Heart right ventricle (tissue), 16 donors: ENCODE measurements at places on chromosomes 2 and 18. TPM values are rescaled to one million over a fixed set of nuclear protein-coding genes. Genes with fewer than 3 reads are reported as not detected.

The BIRC6 gene
- total RNA-seq: 39.1 TPM

The SLC30A3 gene
- total RNA-seq: 7.8 TPM

The FKBP7 gene
- total RNA-seq: 6.1 TPM

The SRD5A2 gene
- total RNA-seq: not detected

The EPHA4 gene
- total RNA-seq: 8.2 TPM

The COL4A4 gene
- 2.4 TPM for total RNA-seq

The APLF gene
- 5.9 TPM for total RNA-seq

The CYP27C1 gene
- total RNA-seq: not detected

The NDC80 gene
- 0.18 TPM for total RNA-seq

The GALR1 gene
- not detected for total RNA-seq

The PTGR3 gene
- total RNA-seq: 59.6 TPM

The TCF23 gene
- total RNA-seq: not detected

The RGPD8 gene
- 9.1 TPM for total RNA-seq

The MROH2A gene
- not detected for total RNA-seq

The MAP4K4 gene
- total RNA-seq: 89.3 TPM

The KIAA2012 gene
- total RNA-seq: not detected

- no peak for DNase-seq
Observed at GRCh38 chr2:121483846-121484245, 46.8 kb upstream of the RNU4ATAC start.

DNA sequence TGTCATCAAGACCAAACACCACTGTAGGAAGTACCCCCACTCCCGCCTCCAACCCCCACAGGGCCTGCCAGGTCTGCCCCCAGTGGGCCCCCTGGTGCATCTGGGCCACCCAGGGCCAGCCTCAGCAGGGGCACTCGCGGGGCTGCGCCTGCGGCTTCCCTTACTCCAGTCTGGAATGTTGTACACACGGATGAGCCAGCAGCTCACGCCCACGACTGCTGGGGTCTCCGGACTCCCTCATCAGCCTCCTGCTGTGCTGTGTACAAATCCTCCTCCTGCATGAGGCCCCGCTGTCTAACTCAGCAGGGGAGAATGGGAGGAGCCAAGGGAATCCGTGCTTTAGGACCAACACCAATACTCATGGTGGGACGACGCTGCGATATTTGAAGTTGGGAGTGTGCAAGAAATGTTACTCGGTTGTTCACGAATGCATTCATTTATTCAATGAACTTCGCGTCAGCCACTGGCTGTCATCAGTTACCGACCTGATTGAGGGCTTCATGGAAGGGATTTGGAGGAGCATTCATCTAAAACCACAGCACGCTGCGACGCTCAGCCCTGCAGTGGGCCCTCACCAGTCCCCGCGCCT, 654 bp upstream of the ASB1 start:
- DNase-seq: no peak

- DNase-seq: no peak
Observed at GRCh38 chr2:45889620-45890370, 238.3 kb downstream of the PRKCE start.

DNA sequence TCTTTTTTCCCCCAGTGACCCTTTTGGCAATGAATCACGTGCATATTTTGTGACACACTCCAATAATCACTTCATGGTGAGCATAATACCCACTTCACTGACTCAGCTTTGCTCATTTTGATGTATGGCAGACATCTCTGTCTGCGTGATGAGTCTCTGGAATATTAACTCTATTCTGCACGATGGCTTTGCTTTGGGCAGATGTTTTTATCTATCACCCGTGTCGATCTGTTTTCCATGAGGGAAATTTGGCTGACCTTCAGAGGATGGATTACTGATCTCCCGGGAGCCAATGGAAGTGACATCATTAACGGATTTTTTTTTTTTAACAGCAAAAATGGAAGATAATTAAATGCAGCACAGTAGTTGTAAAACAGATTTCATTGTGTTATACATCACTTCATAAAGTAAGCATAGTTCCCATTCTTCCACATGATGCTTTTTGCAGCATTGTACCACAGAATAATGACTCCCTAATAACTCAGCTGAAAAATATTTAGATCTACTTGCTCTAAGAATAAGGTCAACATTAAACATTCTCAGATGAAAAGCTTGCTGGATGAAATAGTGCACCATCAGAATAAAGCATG, 29.8 kb downstream of the CDC42EP3 start:
- no peak for DNase-seq

DNA sequence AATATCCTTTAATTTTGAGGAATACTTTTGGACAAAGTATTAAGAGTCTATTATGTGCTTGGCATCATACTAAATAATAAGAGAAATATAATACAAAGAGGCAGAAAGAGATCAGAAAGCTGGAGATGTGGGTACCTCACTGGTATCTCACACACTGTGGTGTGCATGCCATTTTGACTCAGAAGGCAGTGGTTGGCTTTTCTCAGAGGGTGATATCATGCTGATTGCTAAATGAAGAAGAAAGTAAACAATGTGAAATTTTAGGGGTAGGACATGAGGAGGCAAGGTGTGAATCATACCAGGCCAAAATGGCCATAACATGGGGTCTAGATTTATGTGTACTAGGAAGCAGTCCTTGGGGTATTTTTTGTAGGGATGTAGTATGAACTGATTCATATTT, 16.6 kb upstream of the SPOPL start:
- DNase-seq: no peak

GRCh38 chr2:70030724-70031420, 56.4 kb upstream of the PCBP1 start:
- no peak for DNase-seq

GRCh38 chr18:11995445-11996189, 14.3 kb downstream of the IMPA2 start:
- peak; percentile 80 for DNase-seq

DNA sequence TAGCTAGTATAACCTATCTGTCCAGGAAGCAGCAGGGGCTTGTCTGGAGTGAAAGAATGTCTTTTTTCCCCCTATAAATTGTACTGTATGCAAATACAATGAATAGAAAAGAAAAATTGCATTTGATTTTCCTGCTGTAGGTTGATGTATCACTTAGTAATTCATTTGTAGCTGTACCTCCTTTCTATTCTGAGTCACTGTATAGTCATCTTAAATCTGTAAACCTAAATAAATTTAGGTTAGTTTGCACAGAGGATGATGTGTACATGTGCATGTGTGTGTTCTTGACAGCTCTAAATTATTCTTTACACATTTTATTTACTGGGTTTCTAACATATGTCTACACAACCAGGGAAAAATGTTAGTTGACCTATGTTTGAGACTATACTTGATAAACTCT, 478.7 kb upstream of the CNTNAP5 start:
- DNase-seq: no peak

- DNase-seq: no peak
Observed at GRCh38 chr2:74947703-74948102, 10.7 kb upstream of the POLE4 start.

- peak; percentile 67 for DNase-seq
Observed at GRCh38 chr2:216535454-216535995, 36.9 kb downstream of the RPL37A start.

DNA sequence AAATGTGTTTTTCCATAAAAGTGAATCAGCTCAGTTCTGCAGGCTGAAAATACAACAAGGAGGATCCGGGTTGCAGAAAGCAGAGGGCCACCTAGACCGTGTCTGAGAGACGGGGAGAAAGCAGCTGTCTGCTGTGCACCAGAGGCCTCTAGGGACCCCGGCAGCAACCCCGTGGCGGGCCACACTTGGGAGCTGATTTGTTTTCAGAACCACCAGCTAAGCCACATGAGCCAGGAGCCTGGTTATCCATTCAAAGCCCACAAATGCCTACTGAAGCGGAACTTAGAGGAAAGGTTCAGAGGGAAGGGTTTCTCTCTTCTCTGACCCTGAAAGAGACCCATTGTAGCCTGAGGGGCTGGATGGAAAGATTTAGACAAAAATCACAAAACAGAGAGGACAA, 28.4 kb upstream of the ID2 start:
- no peak for DNase-seq

GRCh38 chr2:60413069-60413813, 140.2 kb downstream of the BCL11A start:
- no peak for DNase-seq

DNA sequence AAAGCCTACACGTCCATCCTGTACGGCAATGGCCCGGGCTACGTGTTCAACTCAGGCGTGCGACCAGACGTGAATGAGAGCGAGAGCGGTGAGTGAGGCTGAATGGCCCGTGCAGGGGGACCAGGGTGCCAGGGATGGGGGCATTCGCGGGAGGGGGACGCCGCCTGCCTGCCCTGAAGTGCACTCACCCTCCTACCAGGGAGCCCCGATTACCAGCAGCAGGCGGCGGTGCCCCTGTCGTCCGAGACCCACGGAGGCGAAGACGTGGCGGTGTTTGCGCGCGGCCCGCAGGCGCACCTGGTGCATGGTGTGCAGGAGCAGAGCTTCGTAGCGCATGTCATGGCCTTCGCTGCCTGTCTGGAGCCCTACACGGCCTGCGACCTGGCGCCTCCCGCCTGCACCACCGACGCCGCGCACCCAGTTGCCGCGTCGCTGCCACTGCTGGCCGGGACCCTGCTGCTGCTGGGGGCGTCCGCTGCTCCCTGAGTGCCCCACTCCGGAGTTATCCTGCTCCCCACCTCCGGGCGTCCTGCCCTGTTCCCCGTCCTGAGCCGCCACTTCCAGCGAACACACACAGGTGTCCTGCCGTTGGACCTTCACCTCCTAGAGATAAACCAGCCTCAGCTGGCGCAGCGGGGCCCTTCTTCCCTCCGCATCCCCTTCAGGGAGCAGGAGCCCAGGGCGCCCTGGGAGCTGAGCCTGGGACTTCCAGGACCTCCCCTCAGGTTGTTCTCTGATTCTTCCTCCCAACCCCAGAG, 2.9 kb downstream of the ALPI start:
- DNase-seq: no peak

DNA sequence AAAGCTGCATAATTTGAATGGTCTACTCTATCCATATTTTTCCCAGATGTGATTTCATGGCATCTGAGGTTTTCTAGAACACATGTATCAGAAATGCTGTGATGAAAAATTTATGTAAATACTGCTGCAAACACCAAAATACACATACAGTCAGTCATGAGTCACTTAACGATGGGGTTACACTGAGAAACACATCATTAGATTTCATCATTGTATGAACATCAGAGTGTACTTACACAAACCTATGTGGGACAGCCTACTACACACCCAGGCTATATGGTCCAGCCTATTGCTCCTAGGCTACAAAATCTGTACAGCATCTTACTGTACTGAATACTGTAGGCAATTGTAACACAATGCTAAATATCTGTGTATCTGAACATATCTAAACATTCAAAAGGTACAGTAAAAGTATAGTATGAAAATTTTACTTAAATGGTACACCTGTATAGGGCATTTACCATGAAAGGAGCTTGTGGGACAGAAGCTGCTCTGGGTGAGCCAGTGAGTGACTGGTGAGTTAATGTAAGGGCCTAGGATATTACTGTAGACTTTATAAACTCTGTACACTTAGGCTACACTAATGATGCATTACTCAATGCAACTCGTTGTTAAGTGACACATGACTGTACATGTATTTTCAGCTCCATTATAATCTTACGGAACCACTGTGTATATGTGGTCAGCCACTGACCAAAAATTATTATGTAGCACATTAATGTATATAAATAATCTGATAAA, 33.5 kb downstream of the PNO1 start:
- no peak for DNase-seq

DNA sequence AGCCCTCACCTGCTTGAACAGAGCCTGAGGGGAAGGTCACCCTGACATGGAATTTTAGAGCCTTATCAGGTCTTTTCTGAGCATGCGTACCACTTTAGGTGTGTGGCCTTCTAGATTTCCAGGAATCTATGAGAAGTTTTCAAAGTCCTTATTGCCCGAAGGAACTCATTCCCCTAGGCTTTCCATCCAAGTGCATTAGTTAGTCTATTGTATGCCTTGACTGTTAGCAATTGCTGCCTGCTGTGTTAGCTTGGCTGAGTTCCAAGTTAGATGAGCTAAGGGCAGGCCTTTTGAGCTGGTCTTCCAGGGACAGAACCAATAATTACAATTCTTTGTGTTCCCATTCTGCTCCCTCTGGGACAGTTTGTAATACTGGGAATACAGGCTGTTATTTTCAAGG, 30.8 kb upstream of the PUM2 start:
- DNase-seq: peak; percentile 56

DNA sequence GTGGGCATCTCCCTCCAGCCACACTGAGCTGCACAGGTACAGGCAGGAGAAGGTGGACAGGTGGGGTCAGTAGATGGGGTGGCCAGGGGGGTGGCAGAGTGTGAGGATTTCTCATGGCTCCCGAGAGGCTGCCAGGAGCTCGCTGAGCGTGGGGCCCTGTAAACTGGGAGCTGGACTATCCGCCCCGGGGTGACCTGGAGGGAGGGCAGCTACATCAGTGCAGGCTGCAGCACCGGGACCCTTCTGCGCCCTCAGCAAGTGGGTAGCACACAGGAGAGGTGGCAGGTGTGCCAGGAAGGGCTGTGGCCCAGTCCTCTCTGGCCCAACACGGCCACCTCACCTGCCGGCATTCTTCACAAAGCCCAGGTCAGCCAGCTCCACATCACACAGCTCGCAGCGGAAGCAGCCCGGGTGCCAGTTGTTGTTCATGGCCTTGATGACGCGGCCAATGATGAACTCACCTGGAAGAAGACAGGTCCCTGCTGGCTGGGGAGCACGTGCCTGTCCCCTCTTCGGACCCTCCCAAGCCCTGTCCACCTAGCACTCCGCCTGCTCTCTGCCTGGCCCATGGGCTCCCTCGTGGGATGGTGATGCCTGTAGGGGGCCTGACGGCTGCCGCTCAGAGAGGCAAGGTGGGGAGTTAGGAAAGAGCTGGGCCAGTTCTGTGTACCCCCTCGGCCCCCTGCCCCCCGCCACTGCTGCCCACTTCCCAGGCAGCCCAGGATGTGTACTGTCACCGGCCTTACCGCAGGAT, 8.3 kb downstream of the GPR17 start:
- no peak for DNase-seq

- DNase-seq: no peak
Observed at GRCh38 chr2:118134650-118135049, 46.4 kb downstream of the INSIG2 start.

- no peak for DNase-seq
Observed at GRCh38 chr18:33583901-33584300, 5.9 kb downstream of the ASXL3 start.

DNA sequence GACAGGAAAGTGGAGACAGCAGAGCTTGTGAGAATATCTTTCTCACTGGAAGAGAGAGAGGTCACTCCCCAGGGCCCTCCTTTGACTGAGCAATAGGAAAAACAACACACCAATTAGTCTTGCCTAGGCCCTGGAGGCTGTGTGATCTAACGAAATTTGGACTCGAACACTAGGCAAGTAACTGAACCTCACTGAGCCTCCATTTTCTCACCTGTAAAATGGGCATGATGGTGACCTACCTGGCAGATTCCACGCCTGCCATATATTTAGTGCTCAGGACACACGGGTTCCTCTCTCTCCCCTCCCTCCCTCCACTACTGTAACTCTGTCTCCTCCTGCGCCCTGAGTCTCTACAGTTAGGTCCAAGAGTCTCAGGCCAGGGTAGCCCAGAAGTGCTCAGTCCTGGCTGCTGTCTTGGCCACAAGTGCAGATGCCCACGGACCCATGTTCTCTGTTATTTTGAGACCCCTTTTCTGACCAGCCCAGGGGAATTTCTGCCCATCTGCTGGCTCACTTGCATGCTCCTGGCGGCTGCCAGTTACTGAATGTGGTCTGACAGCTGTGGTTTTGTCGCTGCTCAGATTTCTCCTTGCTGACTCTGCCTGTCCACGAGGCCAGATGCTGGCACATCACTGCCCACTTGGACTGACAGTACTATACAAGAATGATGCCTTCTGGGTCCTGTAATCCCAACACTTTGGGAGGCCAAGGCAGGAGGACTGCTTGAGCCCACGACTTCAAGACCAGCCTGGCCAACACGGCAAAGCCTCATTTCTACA, 9.6 kb upstream of the GIGYF2 start:
- no peak for DNase-seq
